ENCODE measurements at places on chromosomes 4 and X.

DNA sequence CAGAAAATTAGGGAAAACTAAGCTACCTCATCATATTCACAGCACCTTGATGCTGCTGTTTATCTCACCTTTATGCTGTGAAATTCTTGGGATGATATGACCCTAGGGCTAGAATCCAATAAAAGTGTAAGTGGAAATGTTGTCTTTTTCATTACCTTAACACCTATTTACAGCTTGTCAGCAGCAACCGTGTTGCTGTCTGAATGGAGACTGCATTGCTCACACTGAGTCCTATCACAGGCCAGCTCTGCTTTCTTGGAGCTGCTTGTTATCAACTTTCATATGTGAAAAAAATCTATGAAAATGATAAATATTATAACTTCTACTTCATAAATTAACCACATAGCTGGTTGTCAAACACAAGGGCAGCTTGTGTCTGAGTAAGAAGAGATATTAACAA is 789.5 kb downstream of the TECRL start:
- DNase-seq: no peak

DNA sequence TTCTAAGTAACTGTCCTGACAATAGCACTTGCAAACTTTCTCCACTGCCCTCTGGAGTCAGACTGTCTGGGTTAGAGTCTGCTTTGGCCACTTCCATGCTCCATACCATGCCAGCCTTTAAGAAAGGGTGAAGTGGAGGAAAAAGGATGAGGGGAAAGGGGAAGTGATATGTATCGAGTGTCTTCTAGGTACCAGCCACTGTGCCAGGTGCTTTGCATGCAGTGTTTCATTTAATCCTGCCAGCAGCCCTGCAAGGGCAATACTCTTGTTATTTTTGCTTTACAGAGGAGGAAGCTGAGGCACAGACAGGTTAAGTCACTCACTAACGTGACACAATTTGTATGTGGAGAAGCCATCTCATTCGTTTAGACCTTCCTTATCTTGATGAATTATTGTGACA is 55.6 kb downstream of the RTL9 start:
- DNase-seq: no peak

- DNase-seq: no peak
Measured at GRCh38 chrX:129754056-129755024, 15.6 kb downstream of the XPNPEP2 start.

DNA sequence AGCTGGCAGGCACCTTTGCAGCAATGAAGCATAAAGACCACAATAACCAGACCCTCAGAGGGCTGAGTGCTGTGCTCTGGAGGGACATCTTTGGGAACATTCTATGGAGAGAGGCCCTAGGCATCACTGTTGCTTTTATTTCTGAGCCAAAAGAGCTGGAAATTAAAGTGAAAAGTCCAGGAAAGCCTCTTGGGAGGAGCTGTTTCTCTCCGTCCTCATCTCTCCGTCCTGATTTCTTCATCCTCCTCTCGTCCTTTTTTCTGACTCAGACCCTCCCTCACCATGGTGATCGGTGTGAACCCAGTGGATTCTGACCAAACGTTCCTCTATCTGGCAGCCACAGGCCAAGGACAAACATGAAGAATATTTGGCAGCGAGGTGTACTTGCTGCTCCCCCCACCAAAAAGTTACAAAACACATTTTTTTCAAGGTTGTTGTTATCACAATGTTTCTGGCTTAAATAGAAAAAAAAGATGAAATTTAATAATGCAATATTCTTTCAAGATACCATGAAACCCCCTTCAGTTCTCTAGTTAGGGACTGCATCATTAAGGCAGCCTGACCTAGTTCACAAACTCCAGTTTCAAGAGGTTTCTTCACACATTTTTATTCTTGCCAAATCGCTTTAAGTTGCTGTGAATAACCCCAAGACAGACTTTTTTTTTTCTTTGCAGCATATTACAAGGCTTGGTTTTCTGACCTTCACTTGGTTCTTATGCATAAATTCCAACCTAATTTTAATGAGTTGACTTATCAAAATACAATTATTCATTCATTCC is 80.2 kb downstream of the SCD5 start:
- no peak for DNase-seq

- no peak for DNase-seq
Measured at GRCh38 chrX:149527705-149528104, 13.1 kb upstream of the EOLA1 start.
